ENCODE measurements at places on chromosomes 7 and 10. TPM values are rescaled to one million over a fixed set of nuclear protein-coding genes. Genes with fewer than 3 reads are reported as not detected.

DNA sequence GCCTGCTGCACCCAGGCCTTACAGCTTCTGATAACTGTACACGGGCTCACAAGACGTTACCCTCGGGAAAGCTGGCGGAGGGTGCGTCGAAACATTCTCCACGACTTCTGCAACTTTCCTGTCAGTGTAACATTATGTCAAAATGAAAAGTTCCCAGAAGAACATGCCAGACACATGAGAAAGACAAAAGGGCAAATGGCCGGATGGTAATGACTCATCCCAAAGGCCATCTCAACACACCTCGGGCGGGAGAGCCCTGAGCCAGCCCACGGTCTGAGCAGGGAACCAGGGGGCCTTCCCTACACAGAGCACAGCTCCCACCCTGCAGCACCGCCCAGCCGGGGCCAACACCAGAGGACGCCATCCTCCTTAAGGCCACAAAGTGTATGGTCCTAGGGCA lies 118.7 kb downstream of the MAD1L1 start:
- H3K4me3 ChIP-seq, result no peak overlapping the region
- no peak overlapping the region for H3K27ac ChIP-seq
- no peak for DNase-seq
- no peaks in the 10 kb centered on the region for H3K27me3 ChIP-seq

DNA sequence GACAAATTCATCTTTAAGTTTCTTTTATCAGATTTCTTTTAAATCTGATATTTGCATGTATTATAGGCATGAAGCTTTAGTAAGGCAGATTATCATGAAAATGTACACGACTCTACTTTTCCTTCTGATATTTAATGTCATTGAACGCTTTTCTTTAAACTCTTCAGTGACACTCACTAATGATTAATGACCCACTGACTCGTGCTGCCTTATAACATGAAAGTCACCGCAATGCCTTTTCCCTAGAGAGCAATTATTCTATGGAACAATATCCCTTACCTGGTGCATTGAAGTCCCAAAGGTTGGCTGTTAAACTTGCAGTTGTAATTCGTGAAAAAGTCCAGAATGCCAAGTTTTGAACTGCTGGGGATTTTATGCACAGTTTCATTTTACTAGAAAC lies 33.4 kb upstream of the HGF start:
- H3K27ac ChIP-seq, result no peak overlapping the region
- no peaks in the 10 kb centered on the region for H3K36me3 ChIP-seq
- no peaks in the 10 kb centered on the region for H3K27me3 ChIP-seq
- no peak overlapping the region for H3K4me3 ChIP-seq
- no peak for DNase-seq

PRRT4 gene
- 0.42 TPM for total RNA-seq

DOCK1 gene
- 0.20 TPM for total RNA-seq

GRCh38 chr7:32048970-32049491 lies 21.2 kb downstream of the PDE1C start:
- H3K4me3 ChIP-seq, result no peak overlapping the region
- H3K27me3 ChIP-seq, result no peaks in the 10 kb centered on the region
- no peaks in the 10 kb centered on the region for H3K4me1 ChIP-seq
- H3K36me3 ChIP-seq, result no peaks in the 10 kb centered on the region

DNA sequence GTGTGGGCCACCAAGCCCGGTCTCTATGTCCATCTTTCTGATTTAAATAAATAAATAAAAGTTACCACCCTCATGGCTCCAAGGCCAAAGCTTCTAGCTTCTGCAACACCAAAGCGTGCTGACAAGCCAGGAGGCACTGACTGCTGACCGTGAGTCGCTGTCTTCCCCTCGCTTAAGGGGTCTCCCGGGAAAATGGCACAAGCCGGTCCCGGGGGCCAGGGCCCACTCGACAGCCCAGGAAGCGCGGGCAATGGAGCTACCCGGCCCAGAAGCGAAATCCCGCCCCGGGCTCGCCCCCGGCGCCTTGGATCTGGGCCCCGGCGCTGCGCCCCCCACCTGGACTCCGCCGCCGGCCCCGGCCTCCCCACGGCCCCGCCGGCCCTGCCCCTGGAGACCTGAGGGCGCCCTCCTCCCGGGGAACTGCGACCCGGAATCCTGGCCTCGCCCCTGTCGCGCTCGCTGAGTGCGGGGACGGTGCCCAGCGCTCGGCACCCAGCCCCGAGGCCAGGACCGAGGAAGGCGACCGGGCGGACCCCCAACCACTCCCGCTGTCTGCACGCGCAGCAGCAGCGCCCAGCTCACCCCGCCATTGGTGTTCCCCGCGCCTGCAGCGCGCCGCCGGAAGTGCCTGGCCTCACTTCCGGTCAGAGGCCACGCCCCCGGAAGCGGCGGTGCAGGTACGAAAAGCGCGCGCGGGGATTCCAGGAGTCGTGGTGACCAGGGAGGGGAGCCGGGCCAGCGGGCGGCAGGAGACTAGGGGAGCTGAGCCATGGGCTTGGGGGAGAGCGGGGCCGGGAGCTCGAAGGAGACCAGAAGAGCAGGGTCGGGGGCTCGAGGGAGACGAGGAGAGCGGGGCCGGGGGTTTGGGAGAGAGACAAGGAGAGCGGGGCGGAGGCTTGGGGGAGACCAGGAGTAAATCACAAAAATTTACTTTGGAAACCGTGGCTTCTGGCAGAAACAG lies at the start of the genes MRM2 and NUDT1:
MRM2 (minus strand) TSS at position 626 of the 961 bp plus-strand sequence; CDS start at position 590, 36 bp downstream.
NUDT1 (plus strand) TSS at position 647 of the 961 bp plus-strand sequence. CDS start 2,349 bp downstream, outside the sequence.
- peaks cover 14% of the 10 kb centered on the region for H3K36me3 ChIP-seq
- no peaks in the 10 kb centered on the region for H3K27me3 ChIP-seq

LBX1 gene
- total RNA-seq, result not detected

MTURN gene
- 31.1 TPM for total RNA-seq

CNPY1 gene
- total RNA-seq, result not detected

- DNase-seq, result peak; percentile 38
- no peaks in the 10 kb centered on the region for H3K27me3 ChIP-seq
- no peak overlapping the region for H3K27ac ChIP-seq
- peaks cover 9% of the 10 kb centered on the region for H3K4me1 ChIP-seq
- H3K4me3 ChIP-seq, result no peak overlapping the region
- H3K36me3 ChIP-seq, result no peaks in the 10 kb centered on the region
Observed at GRCh38 chr10:49254556-49255318, 44.2 kb upstream of the C10orf71 start.

ENTPD1 gene
- total RNA-seq, result 49.4 TPM

GRCh38 chr7:101108330-101108857 lies 18.5 kb upstream of the SERPINE1 start:
- no peak overlapping the region for H3K4me3 ChIP-seq
- no peaks in the 10 kb centered on the region for H3K4me1 ChIP-seq
- H3K27ac ChIP-seq, result no peak overlapping the region
- no peaks in the 10 kb centered on the region for H3K27me3 ChIP-seq
- no peak for DNase-seq
- H3K36me3 ChIP-seq, result no peaks in the 10 kb centered on the region

DNA sequence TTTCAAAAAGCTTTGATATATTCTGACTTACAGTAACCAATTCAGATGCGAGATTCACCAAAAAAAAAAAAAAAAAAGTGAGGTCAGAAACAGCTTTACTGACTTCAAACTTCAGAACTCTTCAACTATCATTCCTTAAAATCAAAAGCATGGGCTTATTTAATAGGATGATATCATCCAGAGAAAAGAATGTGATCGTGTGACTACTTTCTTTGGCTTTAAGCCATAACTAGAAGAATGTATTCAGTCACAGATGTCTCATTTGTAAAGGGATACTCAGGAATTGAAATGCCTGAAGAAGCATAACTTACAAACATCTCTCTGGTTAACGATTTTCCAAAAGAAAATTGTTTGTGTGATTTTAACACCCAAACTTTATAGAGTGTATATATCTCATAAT lies 11.5 kb downstream of the TPK1 start:
- no peaks in the 10 kb centered on the region for H3K36me3 ChIP-seq
- H3K27ac ChIP-seq, result no peak overlapping the region
- H3K27me3 ChIP-seq, result no peaks in the 10 kb centered on the region
- peaks cover 36% of the 10 kb centered on the region for H3K4me1 ChIP-seq
- no peak overlapping the region for H3K4me3 ChIP-seq

DNA sequence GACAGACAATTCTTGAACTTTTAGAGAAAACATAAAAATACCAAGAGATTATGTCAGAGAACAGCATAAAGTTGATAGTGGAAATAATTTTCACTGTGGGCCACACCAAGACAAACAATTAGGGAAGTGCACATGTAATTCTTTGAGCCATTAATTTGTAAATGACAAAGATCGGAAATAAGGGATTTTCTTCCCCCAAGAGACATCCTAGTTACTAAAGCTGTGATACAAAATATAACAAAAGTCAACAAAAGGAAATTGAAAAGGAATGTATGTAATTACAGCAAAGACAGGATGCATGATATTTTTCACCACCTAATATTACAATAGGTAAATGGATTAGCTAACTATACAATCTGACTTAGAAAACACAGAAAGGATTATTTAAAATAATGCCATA lies 12.4 kb upstream of the LRRC72 start:
- DNase-seq, result no peak
- no peaks in the 10 kb centered on the region for H3K4me1 ChIP-seq
- H3K27ac ChIP-seq, result no peak overlapping the region
- no peaks in the 10 kb centered on the region for H3K27me3 ChIP-seq

GRCh38 chr7:125599387-125599786 lies 669.8 kb upstream of the POT1 start:
- no peak overlapping the region for H3K4me3 ChIP-seq
- H3K27ac ChIP-seq, result no peak overlapping the region
- no peaks in the 10 kb centered on the region for H3K36me3 ChIP-seq
- DNase-seq, result no peak
- H3K4me1 ChIP-seq, result no peaks in the 10 kb centered on the region
- H3K27me3 ChIP-seq, result no peaks in the 10 kb centered on the region

DNA sequence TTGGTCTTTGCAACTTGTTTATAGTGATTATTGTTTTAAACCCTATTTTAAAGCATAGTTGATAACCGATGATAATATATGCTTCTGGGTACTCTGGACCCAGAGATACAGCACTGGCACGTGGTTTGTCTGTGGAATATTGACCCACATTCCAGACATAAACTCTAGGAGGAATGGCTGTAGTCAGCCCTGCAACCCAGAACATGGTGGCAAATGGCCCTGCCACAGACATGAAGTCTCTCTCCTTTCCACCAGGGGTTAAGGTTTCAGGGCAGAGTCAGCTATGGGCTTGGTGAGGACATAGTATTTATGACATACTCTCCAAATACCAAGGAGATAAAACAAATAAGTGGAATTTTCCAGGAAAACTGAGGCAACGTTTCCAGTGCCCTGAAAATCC lies 83.6 kb downstream of the NAMPT start:
- H3K27me3 ChIP-seq, result peaks cover 7% of the 10 kb centered on the region
- no peak overlapping the region for H3K4me3 ChIP-seq
- DNase-seq, result no peak
- H3K27ac ChIP-seq, result no peak overlapping the region

GRCh38 chr7:46613116-46613515 lies 692.0 kb upstream of the IGFBP3 start:
- H3K4me1 ChIP-seq, result no peaks in the 10 kb centered on the region
- no peak overlapping the region for H3K4me3 ChIP-seq
- no peaks in the 10 kb centered on the region for H3K27me3 ChIP-seq
- no peaks in the 10 kb centered on the region for H3K36me3 ChIP-seq
- DNase-seq, result no peak
- no peak overlapping the region for H3K27ac ChIP-seq

FEZF1 gene
- not detected for total RNA-seq

GRCh38 chr10:102900006-102900405 lies 18.1 kb upstream of the CNNM2 start:
- no peaks in the 10 kb centered on the region for H3K4me1 ChIP-seq
- H3K27ac ChIP-seq, result no peak overlapping the region
- H3K27me3 ChIP-seq, result no peaks in the 10 kb centered on the region

DNA sequence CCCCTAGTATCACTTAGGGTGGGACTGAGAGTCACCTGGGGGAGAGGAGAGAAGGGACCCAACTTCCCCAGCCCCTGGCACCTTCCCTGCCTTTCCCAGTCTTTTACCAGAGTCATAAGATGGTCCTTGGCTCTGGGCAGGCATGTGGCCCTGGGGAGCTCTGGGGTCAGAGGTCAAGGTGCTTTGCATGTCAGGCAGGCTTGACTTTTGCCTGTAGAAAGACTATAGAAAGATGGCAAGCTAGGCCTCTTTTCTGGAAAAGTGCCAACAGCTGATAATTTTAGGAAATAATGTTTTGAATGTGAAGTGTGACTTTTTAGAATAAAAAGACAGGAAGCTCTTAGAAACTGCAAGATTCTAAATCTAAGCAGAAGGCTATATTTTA lies 67.5 kb downstream of the MKI67 start:
- no peak for DNase-seq
- peaks cover 21% of the 10 kb centered on the region for H3K4me1 ChIP-seq
- H3K27ac ChIP-seq, result no peak overlapping the region
- H3K36me3 ChIP-seq, result peaks cover 66% of the 10 kb centered on the region

DNA sequence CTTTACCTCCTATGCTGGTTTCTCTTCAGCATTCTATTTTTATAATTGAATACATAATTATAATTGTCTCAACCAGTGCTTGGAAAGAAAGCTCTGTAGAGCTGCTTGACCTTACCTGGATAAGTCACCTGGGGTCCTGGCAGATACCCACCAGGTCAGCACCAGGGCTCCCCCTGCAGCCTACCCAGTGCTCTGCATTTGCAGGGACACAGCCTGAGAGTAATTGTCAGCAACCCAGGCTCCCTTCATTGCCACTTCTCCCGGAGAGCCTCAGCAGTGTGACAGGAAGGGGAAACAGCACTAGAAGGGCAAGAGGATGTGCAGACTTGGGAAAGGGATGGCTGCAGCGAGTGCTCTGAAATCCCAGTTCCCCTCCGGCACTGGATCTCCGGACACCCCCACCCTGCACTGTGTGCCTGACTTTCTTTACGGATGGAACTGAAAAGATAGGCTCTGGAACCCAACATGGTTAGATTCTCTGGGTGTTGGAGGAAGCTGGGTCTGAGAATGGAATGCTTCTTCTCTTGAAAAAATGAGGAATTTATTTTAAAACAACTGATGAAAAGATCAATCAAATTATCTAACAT lies 11.4 kb upstream of the PAX4 start:
- H3K4me3 ChIP-seq, result no peak overlapping the region
- no peak overlapping the region for H3K27ac ChIP-seq
- DNase-seq, result no peak
- no peaks in the 10 kb centered on the region for H3K36me3 ChIP-seq

DNA sequence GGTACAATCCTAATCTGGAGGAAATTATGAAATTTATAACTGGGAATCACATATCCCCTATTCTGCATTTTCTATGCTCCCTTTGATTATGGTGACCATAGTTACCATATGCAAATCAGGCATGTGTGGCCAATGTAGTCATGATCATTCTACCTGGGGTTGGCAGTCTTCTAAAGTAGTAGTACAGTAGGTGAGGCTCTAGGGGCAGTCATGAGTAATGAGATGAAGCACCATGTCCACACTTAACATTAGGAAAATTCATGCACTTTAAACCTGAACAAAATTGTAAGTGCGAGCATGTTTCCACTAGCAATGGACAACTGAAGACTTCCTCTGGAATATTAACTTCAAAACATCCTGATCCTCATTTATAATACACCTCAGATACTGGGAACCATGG lies 545.9 kb downstream of the SUGCT start:
- no peaks in the 10 kb centered on the region for H3K27me3 ChIP-seq
- no peaks in the 10 kb centered on the region for H3K4me1 ChIP-seq
- DNase-seq, result peak; percentile 5
- no peaks in the 10 kb centered on the region for H3K36me3 ChIP-seq
- no peak overlapping the region for H3K27ac ChIP-seq
- H3K4me3 ChIP-seq, result no peak overlapping the region

- H3K36me3 ChIP-seq, result no peaks in the 10 kb centered on the region
- H3K27me3 ChIP-seq, result no peaks in the 10 kb centered on the region
- H3K4me1 ChIP-seq, result no peaks in the 10 kb centered on the region
- no peak overlapping the region for H3K27ac ChIP-seq
Observed at GRCh38 chr7:47102331-47102841, 479.5 kb downstream of the TNS3 start.

GRCh38 chr10:54478601-54479000 lies 322.4 kb downstream of the PCDH15 start:
- no peaks in the 10 kb centered on the region for H3K4me1 ChIP-seq
- DNase-seq, result no peak
- H3K4me3 ChIP-seq, result no peak overlapping the region
- no peak overlapping the region for H3K27ac ChIP-seq
- no peaks in the 10 kb centered on the region for H3K27me3 ChIP-seq
